K562 (cell line): ENCODE measurements at places on chromosomes 3 and 15. TPM values are rescaled to one million over a fixed set of nuclear protein-coding genes. Genes with fewer than 3 reads are reported as not detected.

DNA sequence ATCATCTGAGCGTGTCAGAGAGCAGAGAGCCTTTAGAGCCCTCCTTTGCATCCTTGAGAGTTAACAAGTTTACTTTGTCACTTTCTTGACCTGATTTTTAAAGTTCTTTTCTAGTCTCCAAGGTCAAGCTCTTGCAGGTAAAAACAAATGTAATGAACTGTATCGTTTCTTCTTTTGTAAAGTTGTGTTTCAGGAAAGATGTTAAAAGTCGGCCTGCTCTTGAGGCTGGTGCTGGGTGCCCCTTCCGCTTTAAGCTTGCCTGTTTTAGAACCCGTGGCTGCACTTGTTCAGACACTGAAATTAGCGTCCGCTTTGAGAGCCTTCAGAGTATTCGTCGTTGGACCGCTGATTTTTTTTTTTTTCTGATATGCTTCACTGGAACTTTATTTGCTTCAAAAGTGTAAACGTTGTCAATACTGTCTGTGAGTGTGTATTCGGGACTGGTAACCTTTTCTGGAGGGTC is 52.6 kb upstream of the ULK4 start:
- DNase-seq = no peak

GRCh38 chr15:58396181-58396580 is 35.6 kb upstream of the LIPC start:
- DNase-seq = no peak

DNA sequence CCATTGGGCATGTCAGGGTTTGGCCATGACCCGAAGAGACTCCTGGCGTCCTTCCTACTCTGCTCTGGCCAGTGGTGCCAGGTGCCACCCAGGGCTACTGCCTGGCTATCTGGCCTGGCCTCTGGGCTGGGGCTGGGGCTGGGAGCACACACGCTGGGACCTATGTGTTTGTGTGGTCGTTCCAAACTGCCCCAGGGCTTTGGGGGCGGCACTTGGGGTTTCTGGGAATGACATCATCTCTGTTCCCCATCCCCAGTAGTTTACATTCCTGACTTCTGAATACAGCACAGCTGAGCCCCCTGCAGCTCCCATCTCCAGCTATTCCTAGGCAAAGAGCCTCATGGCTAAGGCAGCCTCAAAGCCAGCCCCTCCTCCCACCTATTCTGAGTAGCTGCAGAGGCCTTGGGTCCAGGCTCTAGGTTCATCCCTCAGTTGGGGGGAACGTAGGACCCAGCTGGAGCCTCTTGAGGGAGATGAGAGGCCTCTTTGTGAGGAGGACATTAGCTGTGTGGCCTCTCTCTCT is 24.3 kb downstream of the PLEKHO2 start:
- no peak for DNase-seq

DNA sequence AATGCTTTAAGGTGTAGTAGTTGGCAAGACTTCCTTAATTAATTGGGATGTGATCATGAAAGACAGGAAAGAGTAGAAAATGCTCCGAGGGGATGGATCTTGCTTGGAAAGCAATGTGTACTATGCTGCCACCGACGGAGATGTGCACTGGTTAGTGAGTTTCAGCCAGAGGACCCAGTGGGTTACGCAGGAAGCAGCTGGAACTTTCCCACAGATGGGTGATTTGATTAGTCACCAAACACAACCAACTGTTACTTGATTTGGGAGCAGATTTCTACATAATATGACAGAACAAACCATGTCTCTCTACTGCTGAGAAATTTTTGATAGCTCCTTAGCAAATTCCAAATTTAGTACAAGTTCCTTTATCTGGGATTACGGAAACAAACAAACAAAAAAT is 245.4 kb upstream of the MCTP2 start:
- DNase-seq = no peak

The SH2D7 gene
- total RNA-seq = not detected in 2 replicates
